ENCODE measurements at places on chromosomes 7 and 10.

- peak; percentile 26 for DNase-seq
These were observed 53.1 kb downstream of the TEX36 start for GRCh38 chr10:125629758-125630376.

- no peak for DNase-seq
These were observed 34.9 kb upstream of the TMEM248 start for GRCh38 chr7:66886152-66886551.

DNA sequence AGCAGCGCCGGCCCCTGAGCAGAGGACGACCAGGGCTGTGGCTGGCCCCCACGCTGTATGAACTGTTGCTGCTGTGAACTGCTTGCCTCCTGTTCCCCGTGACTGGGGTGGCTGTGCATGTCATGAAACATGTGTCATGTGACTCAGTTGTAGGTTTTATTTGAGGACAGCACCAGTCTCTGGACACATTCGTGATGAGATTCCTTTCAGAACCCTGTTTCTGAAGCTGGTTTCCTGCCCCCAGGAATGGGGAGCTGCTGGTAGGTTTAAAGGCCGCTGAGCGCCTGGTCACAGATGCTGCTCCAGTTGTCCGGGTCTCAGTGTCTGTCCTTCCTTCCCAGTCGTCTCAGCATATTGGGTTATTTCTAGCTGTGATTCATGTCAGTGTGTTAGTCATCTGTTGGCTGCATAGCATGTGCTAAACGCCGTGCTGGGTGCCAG is 79.1 kb upstream of the PPIF start:
- no peak for DNase-seq

DNA sequence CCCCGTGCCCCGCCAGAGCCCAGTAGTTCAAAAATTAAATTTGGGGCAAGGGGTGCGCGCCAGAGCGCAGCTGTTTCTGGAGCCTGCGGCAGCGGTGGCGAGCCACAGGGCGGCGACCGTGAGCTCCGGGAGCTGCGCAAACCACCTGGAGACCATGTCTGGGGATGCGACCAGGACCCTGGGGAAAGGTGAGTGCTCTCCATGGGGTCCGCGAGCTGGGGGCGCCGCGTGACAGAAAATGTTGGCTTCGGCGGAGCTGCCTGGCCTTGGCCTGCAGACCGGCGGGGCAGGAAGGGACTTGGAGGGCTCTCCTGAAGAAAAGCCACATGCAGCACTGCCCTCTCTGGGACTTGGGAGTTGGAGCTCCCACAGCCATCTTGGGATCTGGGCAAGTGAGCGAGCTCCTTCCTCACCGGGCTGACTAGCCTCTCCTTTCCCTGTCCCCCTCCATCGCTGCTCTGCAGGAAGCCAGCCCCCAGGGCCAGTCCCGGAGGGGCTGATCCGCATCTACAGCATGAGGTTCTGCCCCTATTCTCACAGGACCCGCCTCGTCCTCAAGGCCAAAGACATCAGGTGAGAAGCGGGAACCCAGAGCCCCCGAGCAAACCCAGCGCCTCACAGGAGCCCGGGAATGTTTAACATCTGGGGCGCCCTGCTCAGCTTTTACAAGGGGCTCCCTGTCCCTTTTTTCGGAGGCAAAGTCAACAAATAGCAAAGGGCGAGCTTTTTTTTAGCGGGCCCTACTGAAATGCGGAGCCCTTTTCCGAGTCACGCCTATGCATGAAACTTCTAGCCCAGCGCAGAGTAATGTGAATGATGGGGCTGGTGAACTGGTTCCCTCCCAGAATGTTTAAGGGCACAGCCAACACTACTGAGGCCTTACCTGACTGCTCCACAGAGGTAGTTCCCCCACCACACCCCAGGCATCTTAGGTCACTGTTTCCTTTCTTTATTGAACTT is 6.1 kb downstream of the GSTO2 start:
- DNase-seq, result no peak

- DNase-seq, result no peak
These were observed 8.9 kb downstream of the VSTM4 start for GRCh38 chr10:49106451-49106850.

DNA sequence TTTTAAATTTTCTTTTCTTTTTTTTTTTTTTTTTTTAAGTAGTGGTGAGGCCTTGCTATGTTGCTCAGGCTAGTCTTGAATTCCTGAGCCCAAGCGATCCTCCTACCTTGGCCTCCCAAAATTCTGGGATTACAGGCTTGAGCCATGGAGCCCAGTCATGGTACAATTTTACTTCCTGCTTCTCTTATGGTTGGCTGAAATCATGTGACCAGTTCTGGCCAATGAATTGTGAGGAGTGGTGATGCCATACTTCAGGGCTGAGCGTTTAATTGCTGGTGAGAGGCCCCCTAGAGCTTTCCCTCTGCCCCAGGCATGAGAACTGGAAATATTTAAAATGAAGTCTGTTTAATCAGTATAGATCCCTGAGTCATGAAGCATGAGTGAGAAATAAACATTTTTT is 22.2 kb upstream of the BAIAP2L1 start:
- DNase-seq, result peak; percentile 39

DNA sequence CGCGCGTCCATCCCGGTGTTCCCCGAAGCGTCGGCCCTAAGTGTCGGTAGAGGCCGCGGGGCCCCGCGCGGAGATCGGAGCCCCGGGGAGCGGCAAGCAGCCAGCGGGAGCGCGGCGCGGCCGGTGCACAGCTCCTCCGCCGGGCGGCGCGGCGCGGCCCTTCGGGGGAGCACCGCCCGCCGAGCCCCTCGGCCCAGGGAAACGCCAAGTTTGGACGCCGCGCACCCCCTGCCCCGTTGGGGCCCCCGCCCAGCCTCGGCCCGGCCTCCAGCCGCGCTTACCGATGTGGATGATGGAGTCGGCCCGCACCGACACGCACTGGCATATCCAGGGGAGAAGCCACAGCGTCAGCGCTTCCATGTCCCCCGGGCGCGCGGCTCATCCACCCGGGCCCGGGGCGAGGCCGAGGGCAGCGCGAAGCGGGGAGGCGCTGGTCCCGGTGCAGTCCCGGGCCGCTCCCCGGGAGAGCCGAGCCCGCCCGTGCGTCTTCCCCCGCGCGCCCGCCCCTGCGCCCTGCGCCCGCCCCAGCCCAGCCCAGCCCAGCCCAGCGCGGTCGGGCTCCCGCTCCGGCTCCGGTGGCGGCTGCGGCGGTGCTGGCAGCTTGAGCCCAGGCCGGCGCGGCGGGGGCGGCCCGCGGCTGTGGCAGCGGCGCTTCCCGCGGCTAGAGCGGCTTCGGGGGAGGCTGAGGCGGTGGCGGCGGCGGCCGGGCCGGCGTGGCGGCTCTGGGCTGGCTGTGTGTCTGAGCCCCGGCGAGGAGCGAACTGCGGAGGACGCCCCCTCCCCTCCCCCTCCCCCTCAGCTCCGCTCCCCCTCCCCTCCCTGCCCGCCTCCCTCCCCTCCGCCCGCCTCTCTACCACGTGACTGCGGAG is at the start of gene GRID1:
TSS of gene GRID1 (minus strand) at position 763 of the 869 bp plus-strand sequence.
- DNase-seq, result no peak

DNA sequence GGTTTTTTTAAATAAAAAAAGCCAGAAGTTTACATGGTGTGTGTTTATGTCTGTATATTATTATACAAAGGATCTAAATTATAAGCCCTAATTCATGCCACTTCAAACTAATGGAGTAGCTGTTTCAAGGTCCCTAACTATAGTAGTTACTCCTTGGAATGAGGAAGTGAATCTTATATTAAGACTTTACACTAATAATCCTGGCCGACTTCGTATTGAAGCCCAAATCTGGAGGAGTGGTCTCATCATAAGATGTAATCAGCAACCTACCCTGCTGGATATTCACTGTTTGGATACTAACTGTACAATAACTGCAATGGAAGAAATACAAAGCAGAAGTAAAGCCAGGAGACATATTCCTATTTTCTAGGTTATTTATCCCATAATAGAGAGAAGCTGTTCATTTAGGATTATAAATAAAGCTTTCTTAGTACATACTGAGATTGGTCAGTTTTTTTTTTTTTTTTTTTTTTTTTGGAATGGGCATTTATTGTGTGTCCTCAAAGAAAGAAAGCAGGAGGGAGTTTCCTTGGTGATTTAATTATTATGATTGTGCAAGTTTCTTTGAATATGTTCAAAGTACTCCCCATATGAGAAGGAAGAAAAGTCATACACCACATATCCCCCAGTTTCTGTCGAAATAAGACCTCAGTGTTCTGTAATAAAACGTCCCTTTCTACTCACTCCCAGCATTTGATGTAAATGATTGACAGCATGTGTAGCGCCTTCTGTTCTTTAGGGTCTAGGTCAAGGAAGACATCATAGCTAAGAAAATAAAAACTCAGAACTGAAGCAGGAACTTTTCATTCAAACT is 397.8 kb downstream of the EXOC4 start:
- no peak for DNase-seq

DNA sequence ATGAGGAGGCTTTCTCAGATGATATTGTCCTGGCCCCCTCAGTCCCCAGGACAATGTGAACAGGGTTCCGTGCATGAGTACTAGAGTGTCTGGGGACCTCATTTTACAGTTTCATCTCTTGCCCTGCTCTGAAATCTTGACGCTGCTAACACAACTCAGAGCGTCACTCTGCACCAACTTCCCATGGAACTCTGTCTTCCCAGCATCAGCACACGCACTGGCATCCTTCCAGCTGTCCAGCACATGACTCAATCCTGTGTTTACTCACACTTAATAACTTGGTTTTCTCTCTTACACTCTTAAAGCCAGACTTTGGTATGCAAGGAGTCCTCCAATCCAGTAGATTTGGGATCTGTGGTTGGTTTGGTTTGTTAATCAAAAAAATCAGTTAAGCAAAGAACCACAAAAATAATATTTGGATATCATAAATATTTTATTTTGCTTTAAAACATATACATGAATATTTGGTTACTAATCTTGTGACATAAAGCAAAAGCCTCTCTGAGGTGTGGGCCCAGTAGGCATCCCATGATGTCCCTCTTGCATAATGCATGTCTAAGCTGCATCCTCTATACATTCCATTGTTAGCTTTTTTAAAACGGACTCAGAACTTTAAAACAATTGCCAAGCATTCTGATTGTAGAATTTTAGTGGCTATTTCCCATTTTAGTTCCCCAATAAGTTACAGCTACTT is 131.0 kb downstream of the CXCL12 start:
- no peak for DNase-seq

DNA sequence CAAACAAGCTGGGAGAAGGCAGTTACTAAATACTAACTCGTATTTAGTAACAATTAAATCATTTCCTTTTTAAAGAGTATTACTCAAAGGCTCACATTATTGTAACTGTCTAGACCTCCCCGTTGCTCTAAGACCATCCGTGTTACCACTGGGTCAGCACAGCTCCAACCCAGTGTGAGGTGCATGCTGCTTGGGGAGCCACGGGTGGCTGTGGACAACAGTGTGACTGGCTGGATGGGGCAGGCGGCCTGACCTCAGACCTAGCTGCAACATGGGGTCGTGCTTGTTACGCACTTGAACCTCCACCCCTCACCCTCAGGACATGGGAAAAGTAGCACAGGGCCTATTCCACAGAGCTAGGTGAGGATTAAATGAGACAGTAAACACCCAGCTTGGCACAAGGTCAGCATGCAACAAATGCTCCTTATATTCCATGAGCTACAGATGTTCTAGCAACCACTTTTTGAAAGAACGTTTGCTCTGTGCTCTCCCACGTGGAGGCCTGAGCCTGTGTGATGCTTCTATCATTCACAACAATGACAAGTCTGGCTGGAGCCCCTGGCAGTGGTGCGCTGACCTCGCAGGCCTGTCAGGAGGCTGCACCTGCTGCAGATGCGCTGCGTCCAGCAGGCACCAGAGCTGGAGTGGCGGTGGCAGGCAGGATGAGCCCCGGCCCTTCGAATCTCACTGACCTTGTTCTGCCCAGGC is 135.7 kb downstream of the PKD1L1 start:
- DNase-seq, result no peak

DNA sequence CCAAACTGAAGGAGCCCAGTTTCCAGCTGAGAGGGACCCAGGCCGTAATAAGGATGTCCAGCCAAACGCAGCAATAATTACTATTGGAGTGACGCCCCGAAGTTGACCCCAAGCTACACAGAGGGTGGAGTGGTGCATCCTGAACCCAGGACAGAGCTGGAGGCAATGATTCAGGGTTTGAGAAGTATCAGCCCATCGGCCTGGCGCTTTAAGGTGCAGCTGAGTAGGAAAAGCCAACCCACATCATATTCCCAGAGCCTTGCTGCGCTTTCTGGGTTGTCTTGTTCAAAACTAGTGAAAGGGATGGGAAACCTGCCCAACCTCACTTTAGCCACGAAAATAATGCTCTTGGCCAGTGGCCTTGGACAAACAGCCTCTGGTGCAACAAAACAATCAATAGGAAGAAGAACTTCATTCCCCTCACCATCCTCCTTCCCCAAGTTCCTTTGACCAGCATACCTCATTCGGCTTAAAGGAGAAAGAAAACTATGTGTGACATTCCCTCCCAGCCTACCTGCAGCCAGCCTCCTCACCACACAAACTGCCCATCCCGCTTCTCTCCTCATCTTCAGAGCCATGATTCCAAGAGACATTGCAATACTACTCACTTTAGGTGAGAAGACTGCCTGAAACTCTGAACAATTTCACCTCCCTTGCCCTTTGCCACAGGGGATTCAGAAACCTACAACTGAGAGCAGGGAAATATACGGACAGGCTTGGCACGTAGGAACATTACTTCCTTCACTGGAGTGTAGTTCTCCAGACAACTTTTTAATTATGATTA is 217.2 kb upstream of the MKLN1 start:
- no peak for DNase-seq

DNA sequence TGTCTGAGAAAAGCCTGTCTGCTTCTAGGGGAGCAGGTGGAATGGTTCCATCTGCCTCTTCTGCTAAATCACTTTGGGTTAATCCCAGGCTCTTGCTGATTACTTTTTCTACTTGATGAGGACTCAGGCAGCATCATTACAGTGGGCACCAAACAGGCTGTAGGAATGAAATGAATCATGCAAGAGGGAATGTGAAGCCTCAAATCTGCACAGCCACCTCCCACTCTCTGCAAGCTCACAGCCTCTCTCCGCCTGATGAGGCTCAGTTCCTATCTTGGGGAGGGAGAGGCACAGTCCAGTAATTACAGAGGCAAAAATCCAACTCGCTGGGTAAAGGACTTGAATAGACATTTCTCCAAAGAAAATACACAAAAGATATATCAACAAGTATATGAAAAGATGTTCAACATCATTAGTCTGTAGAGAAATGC is 34.0 kb downstream of the HSPA12A start:
- no peak for DNase-seq

DNA sequence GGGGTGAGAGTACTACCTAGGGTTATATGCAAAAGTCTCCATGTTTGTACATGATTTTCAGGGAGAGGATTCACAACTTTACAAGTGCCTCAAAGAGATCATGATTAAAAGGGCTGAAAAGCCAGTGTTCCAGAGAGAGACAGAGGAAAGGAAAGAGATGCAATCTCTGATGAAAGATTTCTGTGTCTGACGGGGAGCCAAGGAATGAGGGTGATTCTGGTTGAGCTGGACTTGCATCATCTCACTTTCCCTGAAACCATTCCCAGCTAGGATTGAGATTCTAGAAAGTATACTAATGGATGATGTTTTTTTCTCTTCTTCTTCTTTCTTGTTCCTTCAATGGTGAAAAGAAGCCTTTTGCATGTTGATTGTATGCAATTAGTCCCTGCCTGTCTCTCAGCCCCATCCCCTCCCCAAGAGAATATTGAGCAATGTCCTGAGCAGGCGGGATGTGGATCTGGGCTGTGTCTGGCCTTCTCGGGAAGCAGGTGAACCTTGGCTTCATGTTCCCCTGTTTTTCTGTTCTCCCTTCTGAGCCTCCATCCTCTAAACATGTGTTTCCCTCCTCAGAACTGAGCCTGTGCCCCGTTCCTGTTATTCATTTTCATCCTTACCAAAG is 186.1 kb downstream of the ZNF365 start:
- no peak for DNase-seq

- DNase-seq, result no peak
These were observed 50.5 kb upstream of the YAE1 start for GRCh38 chr7:39515534-39516228.
